ENCODE measurements at places on chromosomes 12 and 14.

GRCh38 chr14:71358209-71358931, 451.1 kb downstream of the PCNX1 start:
- no peak for DNase-seq

- DNase-seq, result no peak
These were observed 2.4 kb downstream of the TMEM121 start for GRCh38 chr14:105528586-105529318.

DNA sequence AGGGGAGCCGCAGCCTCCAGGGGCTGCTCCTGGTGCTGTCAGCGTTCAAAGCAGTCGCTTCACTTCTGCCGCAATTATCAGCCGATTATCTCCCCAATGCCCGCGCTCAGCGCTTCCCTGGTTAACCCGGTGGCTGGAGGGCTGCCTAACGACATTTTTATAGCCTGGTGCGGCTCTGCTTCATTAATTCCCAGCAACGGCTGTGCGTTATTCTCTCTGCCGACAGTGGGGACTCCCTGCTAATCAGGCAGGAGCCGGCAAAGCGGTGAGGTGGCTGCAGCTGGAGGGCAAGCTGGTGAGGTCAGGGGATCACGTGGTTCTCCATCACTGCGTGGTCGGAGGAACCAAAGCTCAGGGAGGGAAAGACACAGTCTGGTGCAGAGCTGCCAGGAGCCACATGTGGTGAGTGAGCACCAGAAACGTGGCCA, 62.9 kb downstream of the GLRX5 start:
- no peak for DNase-seq

DNA sequence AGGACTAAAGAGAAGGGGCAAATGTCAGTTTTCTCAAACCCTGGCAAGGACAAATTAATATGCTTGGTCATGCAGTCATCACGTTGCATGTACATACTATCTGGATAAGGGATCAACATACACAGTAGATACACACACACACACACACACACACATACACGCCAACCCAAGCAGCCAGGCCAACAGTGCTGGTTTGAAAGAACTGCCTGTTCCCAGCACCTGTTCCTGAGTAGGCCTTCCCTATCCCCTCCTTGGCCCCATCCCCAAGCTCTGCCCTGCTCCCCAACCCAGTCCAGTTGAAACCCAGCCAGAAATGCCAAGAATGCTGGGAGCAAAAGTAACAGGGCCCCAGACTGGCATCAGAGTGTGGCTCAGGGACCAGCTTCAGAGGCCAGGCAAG, 4.4 kb downstream of the ITGA7 start:
- no peak for DNase-seq

Data from stimulated activated CD8-positive, alpha-beta memory T cell treated with anti-CD3 and anti-CD28 coated beads, Interleukin-12 subunit alpha, Interleukin-12 subunit beta, amount 100 ng/mL, for 1 hour (primary cell).